ENCODE measurements at places on chromosomes 13 and 19.

GRCh38 chr19:14748601-14749000 lies 29.8 kb downstream of the ADGRE2 start:
- DNase-seq = no peak

DNA sequence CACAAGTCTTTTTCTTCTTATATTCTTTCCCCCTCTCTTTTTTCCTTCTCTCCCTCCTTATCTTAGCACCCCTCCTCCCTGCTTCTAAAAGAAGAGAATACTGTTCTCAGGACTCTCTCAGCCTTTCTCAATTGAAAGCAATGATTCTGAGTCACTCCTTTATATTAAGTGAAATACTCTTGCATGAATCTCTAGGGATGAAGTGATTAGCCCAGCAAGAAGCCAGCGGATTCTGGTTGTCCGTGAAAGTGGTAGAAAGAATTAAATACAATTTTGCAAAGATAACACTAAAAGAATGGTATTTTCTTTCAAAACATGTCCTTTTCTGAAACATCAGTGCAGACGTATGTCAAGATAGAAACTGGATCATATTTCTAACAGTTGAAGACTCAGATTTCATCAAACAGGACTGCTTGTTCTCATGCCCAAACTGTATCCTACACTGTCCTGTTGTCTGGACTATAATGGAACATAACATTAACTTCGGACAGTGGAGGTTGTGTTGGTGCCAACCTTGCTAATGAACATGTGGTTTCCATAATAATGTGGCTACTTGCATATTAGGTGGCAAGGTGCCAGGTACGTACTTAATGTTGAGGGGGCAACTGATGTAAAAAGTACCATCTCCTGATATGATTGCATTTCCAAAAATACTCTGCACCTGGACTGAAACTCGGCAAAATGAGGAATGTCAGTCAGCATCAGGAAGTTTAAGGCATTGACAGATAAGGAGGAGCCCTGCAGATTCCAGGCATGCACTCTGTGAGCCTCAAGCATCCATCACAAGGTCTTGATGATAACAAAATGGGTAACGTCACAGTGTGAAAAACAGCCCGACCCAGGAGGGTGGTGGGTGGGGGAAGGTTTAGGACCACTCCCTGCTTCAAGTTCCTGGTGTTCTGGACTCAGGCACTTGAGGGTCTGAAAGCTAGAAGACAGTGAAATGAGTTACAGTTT lies 357.2 kb downstream of the DLEU7 start:
- no peak for DNase-seq

- no peak for DNase-seq
Observed at GRCh38 chr19:18468517-18468916, 30.6 kb upstream of the ISYNA1 start.

- no peak for DNase-seq
Observed at GRCh38 chr13:36848199-36848982, 29.4 kb downstream of the RFXAP start.

DNA sequence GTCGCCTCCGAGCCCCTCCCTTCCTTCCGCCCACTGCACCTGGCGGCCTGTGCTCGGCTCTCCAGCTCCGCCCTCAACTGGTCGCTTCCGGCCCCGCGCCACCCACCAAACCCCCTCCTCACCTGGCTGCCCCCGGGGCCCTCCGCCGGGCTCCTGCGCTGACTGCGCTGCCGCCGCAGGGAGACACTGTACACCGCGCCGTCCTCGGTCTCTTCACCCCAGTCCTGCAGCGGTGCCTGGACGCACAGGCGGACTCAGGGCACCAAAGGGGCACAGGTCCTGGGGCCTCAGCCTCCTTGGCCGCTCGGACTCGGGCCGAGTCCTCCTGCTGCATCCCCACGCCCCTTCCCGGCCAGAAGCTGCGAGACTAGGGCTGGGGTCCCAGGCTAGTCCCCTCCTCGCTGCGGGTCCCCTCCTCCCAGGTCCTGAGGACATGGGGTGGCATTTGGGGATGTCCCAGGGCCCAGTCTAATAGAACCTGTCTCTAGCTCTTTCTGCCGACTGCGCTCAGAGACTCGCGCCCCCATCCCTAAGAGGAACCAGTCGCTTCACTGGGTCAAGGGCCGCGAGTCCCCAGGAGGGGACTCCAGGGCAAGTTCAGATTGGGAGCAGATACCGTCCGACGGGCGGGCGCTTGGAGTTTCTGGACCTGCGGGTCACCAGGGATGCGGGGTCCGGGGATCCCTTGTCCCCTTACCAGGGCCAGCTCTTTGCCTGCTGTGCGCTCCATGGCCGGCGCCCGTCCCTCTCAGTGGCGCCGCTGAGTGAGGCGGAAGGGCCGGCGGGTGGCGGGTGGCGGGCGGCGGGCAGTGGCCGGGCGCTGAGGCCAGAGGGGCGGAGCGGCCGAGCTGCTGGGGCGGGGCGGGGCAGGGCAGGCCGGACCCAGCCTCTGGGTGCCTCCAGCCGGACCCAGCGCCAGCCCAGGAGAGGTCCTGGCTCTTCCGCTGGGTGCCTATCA lies at the start of gene RGL3:
Gene RGL3 (minus strand): TSS at position 766 of the 958 bp plus-strand sequence. CDS start 36 bp downstream, at position 730.
- no peak for DNase-seq

GRCh38 chr19:30733826-30734550 lies 361.8 kb downstream of the ZNF536 start:
- no peak for DNase-seq

- DNase-seq = no peak
Observed at GRCh38 chr13:86692291-86692690, 893.1 kb upstream of the SLITRK6 start.

GRCh38 chr13:43078399-43078798 lies 55.0 kb downstream of the DNAJC15 start:
- no peak for DNase-seq

- DNase-seq = no peak
Observed at GRCh38 chr13:59834801-59835200, 328.9 kb downstream of the DIAPH3 start.

GRCh38 chr13:50780201-50781015 lies 63.1 kb downstream of the DLEU7 start:
- no peak for DNase-seq

DNA sequence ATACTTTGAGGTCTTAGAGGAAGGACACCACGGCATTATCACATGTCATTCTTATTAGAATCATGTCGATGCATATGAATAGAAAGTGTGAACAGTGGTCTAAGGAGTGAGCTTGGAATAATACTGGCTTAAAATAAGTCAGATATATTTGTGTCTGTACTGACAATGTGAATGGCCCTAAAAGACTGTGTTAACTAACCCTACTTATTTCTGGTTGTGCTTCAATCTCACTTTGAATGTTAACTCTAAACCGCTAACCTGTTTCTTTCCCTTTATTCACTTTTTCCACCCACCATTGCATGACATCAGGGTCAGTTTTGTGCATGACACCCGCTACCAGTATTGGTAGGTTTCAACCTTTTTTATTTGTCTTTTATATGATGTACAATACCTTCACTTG lies 69.1 kb upstream of the RAP2A start:
- DNase-seq = no peak

GRCh38 chr19:8241646-8242045 lies 32.5 kb downstream of the CERS4 start:
- no peak for DNase-seq

- no peak for DNase-seq
Observed at GRCh38 chr19:55646889-55647731, 902 bp upstream of the CCDC106 start.

DNA sequence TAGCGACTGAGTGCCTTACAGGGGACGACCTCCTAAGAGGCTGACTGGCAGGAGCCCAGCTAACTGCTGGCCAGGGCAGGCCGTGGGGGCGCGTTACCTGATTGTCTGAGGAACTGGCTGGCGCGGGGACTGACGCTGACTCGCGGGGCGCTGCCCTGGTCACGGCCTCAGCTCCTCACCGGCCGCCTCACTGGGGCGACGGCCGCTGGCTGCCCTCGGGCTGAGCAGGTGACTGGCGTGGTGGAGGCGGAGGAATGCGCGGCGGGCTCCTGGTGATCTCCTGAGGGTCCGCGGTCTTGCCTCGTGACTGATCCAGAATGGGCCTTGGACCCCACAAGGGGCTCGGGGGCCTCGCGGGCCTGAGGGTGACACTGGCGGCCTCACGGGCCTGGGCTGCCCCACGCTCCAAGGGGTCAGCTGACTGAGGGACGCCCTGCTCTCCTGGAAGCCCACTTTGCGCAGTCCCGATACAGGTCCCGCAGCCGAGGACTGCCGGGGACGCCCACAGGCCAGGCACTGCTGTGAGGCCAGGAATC lies 39.3 kb downstream of the SIGLEC7 start:
- DNase-seq = no peak

GRCh38 chr19:13079542-13079986 lies 23.1 kb downstream of the LYL1 start:
- DNase-seq = no peak

GRCh38 chr13:110170882-110171281 lies 136.1 kb downstream of the COL4A1 start:
- DNase-seq = no peak

GRCh38 chr13:74134777-74135325 lies 647 bp upstream of the KLF12 start:
- peak; percentile 63 for DNase-seq

DNA sequence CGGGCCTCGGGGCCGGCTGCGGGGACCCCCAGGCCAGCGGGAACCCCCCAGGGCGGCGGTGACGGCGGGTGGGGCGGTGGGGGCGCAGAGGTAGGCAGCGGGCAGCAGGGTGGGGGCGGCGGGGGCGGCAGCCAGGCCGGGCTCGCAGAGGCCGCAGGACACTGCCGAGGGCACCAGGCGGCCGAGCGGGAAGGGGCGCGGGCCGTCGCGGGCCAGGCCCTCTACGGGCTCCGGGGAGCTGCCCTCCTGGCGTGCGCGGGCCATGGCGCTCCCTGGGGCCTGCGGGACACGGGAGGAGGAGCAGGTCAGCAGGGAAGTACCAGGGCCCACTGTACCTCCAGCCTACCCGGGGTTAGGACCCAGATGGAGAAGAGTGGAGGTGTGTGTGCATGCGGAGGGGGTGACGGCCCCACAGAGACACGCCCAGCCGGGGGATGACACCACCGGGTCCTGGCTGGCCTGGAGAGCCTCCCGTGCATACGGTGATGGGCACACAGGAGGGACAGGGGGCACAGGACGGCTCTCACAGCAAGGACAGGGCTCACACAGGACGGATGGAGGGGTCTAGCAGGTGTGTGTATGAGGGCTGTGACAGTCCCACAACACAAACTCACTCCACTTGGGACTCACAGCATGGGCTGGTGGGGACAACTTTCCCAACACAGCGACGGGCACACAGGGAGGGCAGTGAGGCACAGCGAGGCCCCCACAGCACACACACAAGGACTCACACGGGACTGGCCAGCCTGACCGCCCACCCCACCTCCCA lies 2.6 kb downstream of the BBC3 start:
- peak; percentile 53 for DNase-seq

- DNase-seq = no peak
Observed at GRCh38 chr19:41367848-41368301, 3.9 kb upstream of the B9D2 start.

GRCh38 chr19:852136-853013 lies at the start of gene ELANE:
TSS of gene ELANE (plus strand) at chr19:852303. CDS start at chr19:852329, 26 bp downstream.
- no peak for DNase-seq

DNA sequence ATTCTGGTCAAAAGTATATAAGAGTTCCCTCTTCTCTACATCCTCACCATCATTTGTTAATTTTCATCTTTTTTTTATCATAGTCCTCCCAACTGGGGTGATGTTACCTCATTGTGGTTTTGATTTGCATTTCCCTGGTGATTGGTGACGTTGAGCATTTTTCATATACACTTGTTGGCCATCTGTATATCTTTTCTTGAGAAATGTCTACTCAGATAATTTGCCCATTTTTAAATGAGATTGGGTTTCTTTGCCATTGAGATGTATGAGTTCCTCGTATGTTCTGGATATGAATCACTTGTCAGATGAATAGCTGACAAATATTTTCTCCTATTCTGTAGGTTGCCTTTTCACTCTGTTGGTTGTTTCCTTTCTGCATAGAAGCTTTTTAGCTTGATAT lies 2.4 kb downstream of the CD33 start:
- no peak for DNase-seq

DNA sequence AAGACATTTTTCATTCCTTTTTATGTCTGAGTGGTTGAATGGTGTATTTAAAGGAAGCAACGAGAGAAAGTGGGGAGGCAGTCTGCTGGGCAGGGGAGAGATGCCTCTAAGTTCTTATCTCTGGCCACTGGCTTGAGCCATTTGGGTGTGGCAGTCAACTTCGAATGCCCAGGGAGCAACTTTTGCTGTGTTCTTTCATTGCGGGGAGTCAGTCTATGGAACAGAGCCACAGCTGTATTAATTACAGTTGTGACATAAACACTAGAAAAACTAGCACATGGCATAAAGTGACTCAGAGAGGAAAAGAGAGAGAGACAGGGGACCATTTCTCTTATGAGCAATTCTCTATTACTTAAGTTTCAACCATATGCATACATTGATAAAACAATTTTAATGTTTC lies 40.4 kb upstream of the PDCD5 start:
- no peak for DNase-seq

- DNase-seq = no peak
Observed at GRCh38 chr19:24069905-24070657, 16.9 kb upstream of the ZNF254 start.

DNA sequence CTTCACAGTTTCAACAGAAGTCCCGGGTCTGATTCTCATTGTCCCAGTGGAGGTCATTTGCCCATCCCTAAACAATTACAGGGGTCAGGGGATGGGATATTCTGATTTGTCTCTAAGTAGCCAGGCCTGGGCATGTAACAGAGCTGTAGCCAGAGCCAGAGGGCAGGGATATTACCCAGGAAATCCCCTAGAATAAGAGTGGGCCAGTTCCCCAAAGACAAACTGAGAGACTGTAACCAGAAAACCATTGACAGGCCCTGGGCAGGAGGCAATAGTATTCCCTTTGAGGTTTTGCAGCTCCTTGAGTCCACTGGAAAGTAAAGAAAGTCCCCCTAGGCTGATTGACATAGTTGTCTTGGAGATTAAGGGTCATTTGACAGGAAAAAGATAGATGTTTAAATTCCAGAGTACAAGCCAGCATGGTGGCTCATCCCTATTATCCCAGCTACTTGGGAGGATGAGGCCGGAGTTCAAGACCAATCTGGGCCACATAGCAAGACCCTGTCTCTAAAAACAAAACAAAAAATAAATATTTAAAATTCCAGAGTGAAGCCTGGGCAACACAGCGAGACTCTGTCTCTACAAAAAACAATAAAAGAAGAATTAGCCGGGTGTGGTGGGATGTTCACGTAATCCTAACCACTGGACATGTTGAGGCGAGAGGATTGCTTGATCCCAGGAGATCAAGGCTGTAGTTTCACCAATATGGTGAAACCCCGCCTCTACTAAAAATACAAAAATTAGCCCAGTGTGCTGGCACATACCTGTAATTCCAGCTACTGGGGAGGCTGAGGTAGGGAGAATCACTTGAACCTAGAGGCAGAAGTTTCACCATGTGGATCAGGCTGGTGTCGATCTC lies 1.9 kb upstream of the SDHAF1 start:
- DNase-seq = no peak

DNA sequence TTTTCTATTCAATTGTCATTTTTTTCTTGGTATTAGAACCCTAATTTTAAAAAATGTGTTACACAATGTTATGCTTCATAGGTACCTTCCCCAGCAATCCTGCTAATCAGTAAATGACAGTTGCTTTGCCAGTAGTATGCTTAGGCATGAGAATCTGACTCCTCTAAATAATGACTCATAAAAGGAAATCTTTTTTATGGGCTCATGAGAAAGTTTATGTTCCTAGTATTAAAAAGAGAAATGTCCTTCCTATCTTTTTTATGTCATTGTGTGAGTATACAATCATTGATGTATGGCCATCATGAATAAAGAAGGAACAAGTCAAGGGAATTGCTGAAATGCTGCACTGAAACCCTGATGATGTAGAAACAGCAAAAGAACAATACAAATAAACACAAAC lies 1237.7 kb upstream of the PCDH20 start:
- DNase-seq = no peak
